ENCODE measurements at places on chromosomes 16 and 17.

GRCh38 chr16:80463751-80464495 lies 76.9 kb upstream of the DYNLRB2 start:
- DNase-seq, result no peak

GRCh38 chr17:4560837-4561256 lies 470 bp upstream of the GGT6 start:
- no peak for DNase-seq

- DNase-seq, result no peak
These were observed 38.1 kb upstream of the CCL1 start for GRCh38 chr17:34401165-34401564.

GRCh38 chr16:62967611-62968010 lies 931.4 kb upstream of the CDH8 start:
- DNase-seq, result no peak

GRCh38 chr17:15121426-15121825 lies 143.7 kb downstream of the PMP22 start:
- no peak for DNase-seq

DNA sequence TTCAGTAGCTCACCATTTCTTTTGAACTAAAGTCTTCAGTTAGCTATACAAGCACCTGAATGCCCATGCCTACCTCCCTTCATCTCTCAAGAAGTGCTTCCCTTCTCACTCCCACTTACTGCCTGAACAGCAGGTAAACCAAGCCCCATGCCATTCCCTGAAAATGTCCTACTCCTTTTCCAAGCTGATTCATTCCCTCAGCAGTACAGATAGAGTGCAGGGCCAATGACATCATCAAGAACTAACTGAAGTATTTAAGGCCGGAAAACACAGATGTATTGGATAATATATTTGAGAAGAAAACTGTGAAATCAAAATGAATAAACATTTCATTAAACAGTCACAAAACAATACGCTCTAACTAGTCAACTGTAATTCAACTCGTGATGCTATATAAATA lies 478.8 kb upstream of the CDH11 start:
- no peak for DNase-seq

GRCh38 chr17:83186226-83186625 lies 106.8 kb downstream of the METRNL start:
- DNase-seq, result no peak

GRCh38 chr16:19744670-19745069 lies 26.6 kb downstream of the IQCK start:
- DNase-seq, result no peak

DNA sequence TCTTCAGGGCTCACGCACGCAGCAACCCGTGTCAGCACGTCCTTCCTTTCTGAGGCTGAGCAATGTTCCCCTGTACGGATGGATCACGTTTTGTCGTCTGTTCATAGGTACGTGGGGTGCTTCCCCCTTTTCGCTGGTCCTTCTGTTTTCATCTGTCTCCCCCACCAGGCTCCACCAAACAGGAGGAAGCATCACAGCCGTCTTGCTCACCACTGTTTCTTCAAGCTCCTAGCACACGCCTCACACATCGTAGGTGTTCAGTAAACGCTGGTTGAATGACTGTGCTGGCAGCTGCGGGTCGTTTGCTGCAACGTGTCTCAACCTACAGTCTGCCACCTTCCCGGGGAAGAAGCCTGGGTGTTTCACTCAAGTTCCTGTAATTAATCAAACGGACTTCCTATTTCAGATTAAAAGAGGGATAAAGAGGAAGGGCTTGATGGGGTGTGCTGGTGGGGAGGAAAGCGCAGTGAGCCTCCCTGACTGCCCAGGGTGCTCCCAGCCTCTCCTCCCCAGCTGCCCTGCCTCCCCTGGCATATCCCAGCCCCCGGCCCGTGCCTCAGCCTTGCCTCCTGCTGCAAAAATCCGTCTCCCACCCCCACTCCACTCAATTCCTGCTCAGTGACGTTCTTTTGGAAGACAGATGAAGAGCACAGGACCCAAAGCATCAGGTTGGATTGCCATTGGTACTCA lies 76.7 kb upstream of the DOC2B start:
- DNase-seq, result no peak

- no peak for DNase-seq
These were observed 164.3 kb downstream of the ABCA8 start for GRCh38 chr17:68790931-68791330.

DNA sequence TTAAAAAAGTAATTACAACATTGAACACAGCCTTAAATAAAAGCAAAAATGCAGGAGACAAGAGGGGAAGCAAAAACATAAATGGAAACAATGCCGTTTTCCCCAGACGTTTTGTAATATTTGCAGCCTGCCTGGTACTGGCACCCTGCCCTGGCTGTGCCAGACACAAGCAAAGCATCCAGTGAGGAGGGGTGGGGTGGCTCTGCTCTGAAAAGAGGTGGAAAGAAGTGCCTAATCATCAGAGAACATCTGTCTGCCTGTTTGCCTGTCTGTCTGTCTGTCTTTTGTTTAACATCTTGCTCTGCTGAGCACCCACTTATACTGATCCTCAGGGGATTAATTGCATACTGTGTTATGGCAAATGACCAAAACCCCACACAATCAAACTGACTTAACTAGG lies 62.7 kb downstream of the C16orf82 start:
- no peak for DNase-seq

GRCh38 chr16:21645261-21645721 lies 7.1 kb downstream of the IGSF6 start:
- no peak for DNase-seq

DNA sequence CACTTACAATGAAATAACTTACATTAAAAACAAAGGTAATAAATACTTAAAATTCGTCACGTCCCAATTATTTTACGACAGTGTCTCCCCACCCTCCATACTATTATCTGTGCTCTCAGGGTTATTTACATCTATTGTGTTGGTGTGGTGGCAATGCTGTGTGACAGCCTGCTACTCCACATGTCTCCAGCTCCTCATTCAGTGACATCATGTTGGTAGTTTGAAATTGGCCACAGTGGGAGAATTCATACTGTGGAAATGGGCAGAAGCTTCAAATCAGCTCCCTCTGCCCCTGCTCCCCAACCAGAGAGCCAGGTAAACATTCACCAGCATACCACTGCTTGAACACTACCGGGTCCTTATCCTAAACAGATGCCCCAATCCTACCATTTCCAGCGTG lies 6.3 kb downstream of the TNS4 start:
- no peak for DNase-seq

GRCh38 chr17:7249830-7250229 lies 1.7 kb downstream of the CTDNEP1 start:
- no peak for DNase-seq

DNA sequence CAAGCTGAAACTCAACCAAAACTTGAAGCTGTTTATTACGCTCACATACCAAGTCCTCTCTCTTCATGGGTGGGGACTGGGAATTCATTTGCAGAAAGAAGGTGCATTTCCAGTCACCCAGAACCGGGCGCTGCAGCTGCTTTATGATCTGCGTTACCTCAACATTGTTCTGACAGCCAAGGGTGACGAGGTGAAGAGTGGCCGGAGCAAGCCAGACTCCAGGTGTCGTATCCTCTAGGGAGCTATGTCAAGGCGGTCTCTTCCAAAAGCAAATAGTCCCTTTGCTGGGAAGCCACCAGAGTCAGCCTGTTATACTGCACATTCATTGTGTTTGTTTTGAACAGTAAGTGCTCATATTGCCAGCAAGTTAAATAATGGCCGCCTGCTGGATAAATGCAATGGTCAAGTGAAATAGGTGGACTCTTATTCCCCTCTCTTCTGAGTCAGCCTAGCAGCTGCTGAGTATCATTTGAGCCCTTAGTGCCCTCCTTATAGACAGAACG lies 12.7 kb downstream of the COG1 start:
- no peak for DNase-seq

GRCh38 chr16:67100569-67101310 lies 9.0 kb upstream of the PHAF1 start:
- DNase-seq, result no peak
